MCF 10A (cell line): ENCODE measurements at places on chromosomes 1 and 21.

DNA sequence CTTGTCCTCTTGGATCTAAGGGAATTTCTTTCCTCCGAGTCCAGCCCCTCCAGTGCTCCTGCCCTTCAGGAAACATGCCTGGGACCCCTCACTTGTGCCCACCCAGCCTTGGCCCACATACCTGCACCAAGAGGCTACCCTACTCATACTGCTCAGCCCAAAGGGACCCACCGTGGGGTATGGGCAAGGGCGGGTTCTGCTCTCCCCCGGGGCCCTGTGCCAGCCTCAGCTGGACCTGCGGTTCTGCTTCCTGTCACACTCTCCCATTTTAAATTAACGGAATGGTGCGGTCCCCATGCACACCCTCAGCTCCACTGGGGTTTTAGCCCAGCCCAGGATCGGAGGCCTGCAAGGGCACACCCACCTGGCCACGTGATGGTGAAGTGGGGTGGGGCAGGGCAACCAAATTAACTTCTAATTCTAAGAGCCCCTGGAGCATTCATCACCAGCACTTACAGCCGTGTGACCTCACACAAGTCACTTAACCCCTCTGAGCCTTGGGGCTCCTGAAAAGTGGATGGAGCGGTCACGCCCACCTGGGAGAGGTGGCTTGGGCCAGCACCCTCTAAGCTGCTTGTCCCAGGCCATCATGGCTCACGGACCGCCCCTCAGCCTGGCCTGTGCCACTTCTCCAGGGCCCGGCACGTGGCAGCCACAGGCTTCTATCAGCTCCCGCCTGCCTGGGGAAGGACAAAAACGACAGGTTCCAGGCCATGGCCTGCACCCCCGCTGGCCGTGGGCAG is 28.3 kb downstream of the TP73 start:
- no peak for DNase-seq
- H3K4me1 ChIP-seq, result peaks cover 10% of the 10 kb centered on the region
- H3K36me3 ChIP-seq, result no peaks in the 10 kb centered on the region
- H3K27me3 ChIP-seq, result peaks cover 11% of the 10 kb centered on the region
- H3K4me3 ChIP-seq, result no peak overlapping the region

GRCh38 chr1:62128745-62129144 is 65.9 kb upstream of the L1TD1 start:
- no peak for DNase-seq
- H3K4me3 ChIP-seq, result no peak overlapping the region
- no peak overlapping the region for H3K27ac ChIP-seq
- no peaks in the 10 kb centered on the region for H3K4me1 ChIP-seq
- H3K27me3 ChIP-seq, result no peaks in the 10 kb centered on the region

GRCh38 chr1:220873868-220874655 is 5.2 kb upstream of the HLX start:
- no peaks in the 10 kb centered on the region for H3K27me3 ChIP-seq
- H3K4me1 ChIP-seq, result no peaks in the 10 kb centered on the region
- no peaks in the 10 kb centered on the region for H3K36me3 ChIP-seq
- DNase-seq, result peak; percentile 74
- no peak overlapping the region for H3K27ac ChIP-seq

GRCh38 chr1:45913183-45913683 is 109.8 kb downstream of the MAST2 start:
- peak overlapping the region; percentile 14 for H3K27ac ChIP-seq
- peaks cover 14% of the 10 kb centered on the region for H3K4me1 ChIP-seq
- peak overlapping the region; percentile 12 for H3K4me3 ChIP-seq
- peak; percentile 21 for DNase-seq
- H3K36me3 ChIP-seq, result no peaks in the 10 kb centered on the region
- no peaks in the 10 kb centered on the region for H3K27me3 ChIP-seq

DNA sequence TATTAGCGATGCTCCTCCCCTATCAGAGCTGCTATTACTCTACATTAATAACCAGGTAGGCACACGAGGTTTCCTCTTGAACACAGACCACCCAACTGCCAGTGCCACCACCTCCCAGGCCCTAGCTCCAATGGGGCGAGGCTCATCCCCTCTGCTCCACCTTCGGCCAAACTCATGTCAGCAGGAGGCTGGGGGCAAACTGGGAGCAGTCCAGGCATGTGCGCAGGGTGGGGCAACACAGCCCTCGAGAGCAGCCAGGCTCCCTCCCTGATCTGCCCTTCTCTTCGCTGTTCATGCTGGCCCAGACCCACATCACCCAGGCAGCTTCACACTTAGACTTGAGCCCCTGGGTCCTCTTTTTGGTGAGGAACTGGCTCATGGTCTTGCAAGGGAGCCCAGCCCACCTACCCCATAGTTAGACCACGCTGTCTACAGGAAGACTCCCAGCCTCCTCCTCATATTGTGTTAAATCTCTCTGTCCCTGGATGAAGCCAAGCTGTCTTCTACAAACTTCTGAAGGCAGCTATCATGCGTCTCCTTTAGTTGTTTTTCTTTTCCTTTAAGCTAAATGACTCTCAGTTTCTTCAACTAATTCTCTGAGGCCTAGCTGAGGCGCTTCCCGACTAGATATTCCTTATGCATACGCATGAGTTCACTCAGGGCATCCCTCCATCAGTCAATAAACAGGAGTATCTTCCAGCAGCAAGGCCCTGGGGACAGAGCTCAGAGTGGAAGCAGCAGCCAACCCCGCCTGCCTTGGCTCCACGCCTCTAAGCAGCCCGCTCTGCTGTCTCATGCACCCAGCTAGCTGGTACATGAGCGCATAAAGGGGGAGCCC is 12.0 kb downstream of the TMEM9 start:
- H3K27ac ChIP-seq, result peak overlapping the region; percentile 2
- peaks cover 10% of the 10 kb centered on the region for H3K4me1 ChIP-seq
- no peaks in the 10 kb centered on the region for H3K27me3 ChIP-seq
- no peak for DNase-seq

GRCh38 chr1:9798236-9799130 is 25.3 kb downstream of the CLSTN1 start:
- H3K27ac ChIP-seq, result peak overlapping the region; percentile 88
- H3K4me3 ChIP-seq, result peak overlapping the region; percentile 59
- DNase-seq, result peak; percentile 63
- H3K4me1 ChIP-seq, result peaks cover 21% of the 10 kb centered on the region
- no peaks in the 10 kb centered on the region for H3K27me3 ChIP-seq

GRCh38 chr1:14970115-14970798 is 183.3 kb upstream of the TMEM51 start:
- DNase-seq, result peak; percentile 93
- H3K27me3 ChIP-seq, result no peaks in the 10 kb centered on the region
- peaks cover 8% of the 10 kb centered on the region for H3K36me3 ChIP-seq
- no peak overlapping the region for H3K27ac ChIP-seq
- no peak overlapping the region for H3K4me3 ChIP-seq

DNA sequence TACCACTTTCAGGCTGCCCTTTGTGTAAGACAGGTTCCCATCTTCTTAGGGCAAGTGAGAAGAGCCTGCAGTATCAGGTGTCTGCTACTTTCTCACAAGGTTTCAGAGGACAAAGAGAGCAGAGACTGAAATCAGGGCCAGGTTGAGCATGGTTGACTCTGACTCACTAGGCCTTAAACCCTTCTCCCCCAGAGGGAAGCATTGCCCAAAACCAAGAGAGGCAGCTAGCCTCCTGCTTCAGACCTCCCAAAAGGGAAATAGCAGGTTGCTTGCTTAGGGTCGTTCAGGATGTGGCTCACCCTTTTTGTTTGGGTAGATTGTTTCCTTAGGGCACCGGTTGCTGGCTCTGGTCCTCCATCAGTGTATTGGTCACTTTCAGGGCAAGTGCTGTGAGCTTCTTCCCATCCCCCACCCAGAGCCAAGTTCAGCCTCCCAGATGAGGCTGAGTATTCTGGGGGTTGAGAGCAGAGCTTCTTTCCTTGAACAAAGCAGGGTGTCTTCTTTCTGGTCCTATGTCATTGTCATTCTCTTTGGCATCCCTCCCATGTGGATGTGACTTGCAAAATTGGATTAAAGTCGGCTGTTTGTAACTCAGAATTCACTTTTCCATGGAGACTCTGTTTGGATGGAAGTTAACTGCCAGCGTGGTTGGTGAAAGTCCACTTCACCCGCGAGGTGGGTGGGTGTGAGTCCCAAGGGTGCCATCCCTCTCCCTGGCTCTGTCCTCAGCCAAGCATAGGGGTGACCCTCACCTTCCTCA is 55.5 kb upstream of the GALNT2 start:
- H3K27me3 ChIP-seq, result peaks cover 11% of the 10 kb centered on the region
- DNase-seq, result peak; percentile 17
- no peak overlapping the region for H3K4me3 ChIP-seq
- no peaks in the 10 kb centered on the region for H3K4me1 ChIP-seq
- no peaks in the 10 kb centered on the region for H3K36me3 ChIP-seq
- H3K27ac ChIP-seq, result no peak overlapping the region

- H3K27ac ChIP-seq, result no peak overlapping the region
- H3K4me3 ChIP-seq, result no peak overlapping the region
- no peak for DNase-seq
- H3K36me3 ChIP-seq, result no peaks in the 10 kb centered on the region
- no peaks in the 10 kb centered on the region for H3K4me1 ChIP-seq
These were observed 23.4 kb upstream of the TENT5C start for GRCh38 chr1:117582451-117582850.

- H3K4me3 ChIP-seq, result no peak overlapping the region
- H3K4me1 ChIP-seq, result peaks cover under 1% of the 10 kb centered on the region
- no peak overlapping the region for H3K27ac ChIP-seq
- peaks cover 61% of the 10 kb centered on the region for H3K27me3 ChIP-seq
- H3K36me3 ChIP-seq, result no peaks in the 10 kb centered on the region
These were observed 81.2 kb upstream of the WNT4 start for GRCh38 chr1:22224091-22224490.

DNA sequence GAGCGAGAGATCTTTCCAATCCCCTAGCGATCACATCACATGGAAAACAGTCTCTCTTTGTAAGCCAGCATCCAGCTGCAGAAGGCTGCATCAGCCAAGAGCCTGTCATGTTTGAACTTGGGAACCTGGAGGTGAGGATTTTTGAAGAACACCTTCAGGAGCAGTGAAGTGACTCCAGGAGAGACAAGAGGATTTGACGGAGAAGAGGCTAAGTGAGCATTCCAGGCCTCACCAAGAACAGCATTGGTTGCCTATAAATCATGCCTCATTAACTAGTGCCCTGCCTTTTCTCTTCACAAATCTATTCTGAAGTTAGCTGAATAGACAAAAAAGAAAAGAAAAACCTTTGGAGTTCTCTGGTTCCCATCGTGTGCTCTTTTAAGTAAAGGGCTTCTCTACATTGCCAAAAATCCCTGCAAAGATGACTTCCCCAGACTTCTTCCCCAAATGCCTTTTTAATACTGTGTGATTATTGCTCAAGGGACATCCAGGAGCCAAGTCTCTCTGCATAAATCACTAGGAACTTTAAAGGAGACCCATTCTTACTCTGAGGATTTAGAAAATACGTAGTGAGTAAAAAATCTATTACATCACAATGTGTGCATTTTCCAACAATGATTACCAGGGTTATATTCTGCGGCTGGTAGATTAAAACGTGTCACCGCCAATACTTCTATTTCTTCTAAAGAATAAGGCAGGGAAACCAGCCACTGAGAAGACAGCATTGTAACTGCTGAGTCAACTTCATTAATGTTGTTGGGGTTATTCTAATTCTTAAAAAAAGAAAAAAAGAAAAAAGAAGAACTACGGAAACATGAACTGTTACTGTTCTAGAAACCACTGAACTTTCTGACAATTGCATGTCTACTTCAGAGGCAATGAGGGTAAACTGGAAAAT is 95.2 kb downstream of the KIF14 start:
- H3K27ac ChIP-seq, result no peak overlapping the region
- no peaks in the 10 kb centered on the region for H3K36me3 ChIP-seq
- H3K4me1 ChIP-seq, result no peaks in the 10 kb centered on the region
- DNase-seq, result no peak
- no peak overlapping the region for H3K4me3 ChIP-seq
- no peaks in the 10 kb centered on the region for H3K27me3 ChIP-seq

- H3K27me3 ChIP-seq, result peaks cover 41% of the 10 kb centered on the region
- no peak overlapping the region for H3K4me3 ChIP-seq
- DNase-seq, result peak; percentile 69
- no peaks in the 10 kb centered on the region for H3K36me3 ChIP-seq
These were observed 149.9 kb upstream of the IGSF21 start for GRCh38 chr1:17957588-17958267.

DNA sequence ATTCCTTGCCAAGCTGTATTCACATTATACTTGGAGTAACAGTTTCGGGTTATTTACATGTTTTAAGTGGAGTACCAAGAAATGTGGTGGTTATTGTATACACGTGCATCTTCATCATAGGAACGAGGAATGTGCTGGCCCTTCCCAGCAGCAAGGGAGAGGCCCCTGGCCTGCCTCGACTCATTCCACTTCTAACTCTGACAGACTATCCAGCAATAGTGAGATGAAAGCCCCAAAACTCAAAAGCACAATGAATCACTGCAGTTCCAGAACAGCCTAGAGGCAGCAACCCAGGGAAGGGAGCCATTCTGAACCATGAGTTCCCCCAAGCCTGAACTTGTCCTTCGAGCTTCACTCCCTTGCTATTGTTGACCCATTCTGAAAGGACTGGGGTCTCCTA is 23.1 kb downstream of the FAM89A start:
- peaks cover 22% of the 10 kb centered on the region for H3K4me1 ChIP-seq
- peak overlapping the region; percentile 83 for H3K27ac ChIP-seq
- peak; percentile 39 for DNase-seq
- peaks cover 17% of the 10 kb centered on the region for H3K36me3 ChIP-seq
- H3K27me3 ChIP-seq, result no peaks in the 10 kb centered on the region

DNA sequence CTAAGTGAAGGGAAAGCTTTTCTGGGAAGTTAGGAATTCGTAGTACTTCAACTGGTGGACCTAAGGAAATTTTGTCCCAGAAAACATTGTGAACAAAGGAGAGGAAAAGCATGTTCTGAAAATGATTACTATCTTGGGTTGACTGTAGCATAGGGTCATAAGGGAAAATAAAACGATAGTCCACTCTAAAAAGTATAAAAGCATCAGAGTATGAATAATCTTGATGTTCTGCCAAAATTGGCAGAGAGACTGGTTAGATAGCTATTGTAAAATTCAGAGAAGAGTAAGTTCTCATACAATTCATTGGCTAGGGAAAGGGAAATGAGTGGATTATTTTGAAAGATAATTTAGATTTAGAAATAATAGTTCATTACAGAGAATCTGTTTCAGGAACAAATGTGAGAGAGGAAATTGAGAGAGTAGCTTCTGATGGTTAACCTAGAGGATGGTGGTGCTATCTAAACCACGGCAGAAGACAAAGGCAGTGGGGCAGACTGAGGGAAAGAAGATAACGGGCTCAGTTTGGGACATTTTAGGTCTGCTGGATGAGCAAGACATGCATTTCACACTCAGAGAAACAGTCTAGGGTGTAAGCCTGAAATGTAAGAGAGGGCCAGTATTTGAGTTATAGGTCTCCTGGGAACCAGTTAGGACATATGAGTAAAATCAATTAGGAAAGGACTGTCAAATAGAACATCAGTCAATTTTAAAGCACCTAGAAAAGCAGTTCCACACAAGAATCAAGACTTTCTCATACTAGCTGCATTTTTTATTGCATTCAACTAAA is 799.3 kb upstream of the CXADR start:
- H3K4me1 ChIP-seq, result peaks cover 10% of the 10 kb centered on the region
- H3K27ac ChIP-seq, result no peak overlapping the region

- peak; percentile 76 for DNase-seq
- peaks cover 21% of the 10 kb centered on the region for H3K4me1 ChIP-seq
- H3K27me3 ChIP-seq, result no peaks in the 10 kb centered on the region
- peak within 1 kb of the TSS; percentile 66 for H3K27ac ChIP-seq
These were observed at the start of gene MARK1 for GRCh38 chr1:220527908-220528678. TSS of gene MARK1 (plus strand) at chr1:220528136. CDS start at chr1:220528823, 687 bp downstream.
